ENCODE measurements at places on chromosomes 2 and 18. TPM values are rescaled to one million over a fixed set of nuclear protein-coding genes. Genes with fewer than 3 reads are reported as not detected.

GRCh38 chr18:44881461-44882162, 200.9 kb downstream of the SETBP1 start:
- no peak for DNase-seq

GRCh38 chr2:227402959-227403358, 15.2 kb upstream of the SCYGR1 start:
- DNase-seq: no peak

GRCh38 chr2:203748331-203749126, 42.1 kb downstream of the CD28 start:
- DNase-seq: no peak

Gene MEX3C
- 33.0 TPM for total RNA-seq

Gene CTNNA2
- total RNA-seq: not detected

Gene DSG1
- total RNA-seq: not detected

Measured in ovary (tissue), 10 donors.